Esophagus muscularis mucosa (tissue), 4 donors: ENCODE measurements at places on chromosomes 6 and 20.

GRCh38 chr6:13641315-13641714 lies 26.2 kb downstream of the NOL7 start:
- no peak overlapping the region for H3K27ac ChIP-seq
- no peaks in the 10 kb centered on the region for H3K4me1 ChIP-seq
- H3K4me3 ChIP-seq, result no peak overlapping the region
- H3K36me3 ChIP-seq, result peaks cover 78% of the 10 kb centered on the region
- H3K27me3 ChIP-seq, result no peaks in the 10 kb centered on the region

DNA sequence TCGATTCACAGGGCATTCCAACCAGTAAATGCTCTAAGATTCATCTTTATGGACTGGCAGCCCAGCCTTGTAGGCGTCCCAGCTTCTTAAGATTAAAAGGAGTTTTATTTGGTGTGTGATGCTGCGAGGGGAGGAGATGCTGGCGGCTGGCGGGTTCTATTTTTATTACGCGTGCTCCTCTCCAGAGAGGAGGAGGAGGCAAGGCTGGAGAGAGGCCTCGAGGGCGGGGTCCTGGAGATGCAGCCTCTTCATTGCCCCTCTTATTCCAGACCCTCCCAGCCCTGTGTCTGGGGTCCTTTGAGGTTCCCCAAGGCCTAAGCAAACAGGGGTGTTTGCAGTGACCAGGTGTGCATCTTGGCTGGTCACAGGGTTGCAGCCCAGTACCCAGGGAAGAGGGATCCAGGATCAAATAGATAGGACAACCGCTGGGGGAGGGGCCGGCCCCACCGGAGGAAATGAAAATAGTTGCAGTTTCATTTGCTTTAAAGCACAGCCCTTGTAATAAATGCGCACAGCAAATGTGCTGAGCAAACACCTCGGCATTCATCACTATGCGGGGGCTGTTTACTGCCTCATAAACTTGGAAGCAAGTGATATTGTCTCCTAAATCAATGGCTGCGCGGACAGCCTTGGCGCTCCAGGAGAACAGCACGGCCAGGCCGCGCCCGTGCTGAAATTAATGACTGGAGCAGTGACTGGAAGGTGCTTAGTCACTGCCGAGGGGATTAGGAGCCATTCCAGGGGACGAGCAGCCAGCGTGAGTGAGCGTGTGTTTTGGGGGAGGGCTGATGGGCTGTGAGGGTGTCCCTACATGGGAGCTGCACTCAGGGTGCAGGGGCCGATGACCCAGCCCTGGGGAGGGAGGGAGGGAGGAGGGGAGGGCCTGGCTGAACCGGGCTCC lies 83.0 kb downstream of the TMEM242 start:
- H3K4me1 ChIP-seq, result peaks cover 58% of the 10 kb centered on the region
- H3K4me3 ChIP-seq, result peak overlapping the region; percentile 53
- no peaks in the 10 kb centered on the region for H3K27me3 ChIP-seq
- DNase-seq, result peak; percentile 95
- no peaks in the 10 kb centered on the region for H3K36me3 ChIP-seq
- peak overlapping the region; percentile 87 for H3K27ac ChIP-seq

GRCh38 chr6:158698931-158699330 lies 49.1 kb downstream of the SYTL3 start:
- no peaks in the 10 kb centered on the region for H3K36me3 ChIP-seq
- H3K27ac ChIP-seq, result no peak overlapping the region
- H3K4me3 ChIP-seq, result no peak overlapping the region
- peaks cover 12% of the 10 kb centered on the region for H3K4me1 ChIP-seq
- DNase-seq, result no peak
- H3K27me3 ChIP-seq, result no peaks in the 10 kb centered on the region

- no peak for DNase-seq
- H3K4me1 ChIP-seq, result no peaks in the 10 kb centered on the region
- no peaks in the 10 kb centered on the region for H3K27me3 ChIP-seq
- H3K27ac ChIP-seq, result no peak overlapping the region
- H3K36me3 ChIP-seq, result no peaks in the 10 kb centered on the region
- no peak overlapping the region for H3K4me3 ChIP-seq
These were observed 22.2 kb downstream of the RWDD2A start for GRCh38 chr6:83215131-83216047.

DNA sequence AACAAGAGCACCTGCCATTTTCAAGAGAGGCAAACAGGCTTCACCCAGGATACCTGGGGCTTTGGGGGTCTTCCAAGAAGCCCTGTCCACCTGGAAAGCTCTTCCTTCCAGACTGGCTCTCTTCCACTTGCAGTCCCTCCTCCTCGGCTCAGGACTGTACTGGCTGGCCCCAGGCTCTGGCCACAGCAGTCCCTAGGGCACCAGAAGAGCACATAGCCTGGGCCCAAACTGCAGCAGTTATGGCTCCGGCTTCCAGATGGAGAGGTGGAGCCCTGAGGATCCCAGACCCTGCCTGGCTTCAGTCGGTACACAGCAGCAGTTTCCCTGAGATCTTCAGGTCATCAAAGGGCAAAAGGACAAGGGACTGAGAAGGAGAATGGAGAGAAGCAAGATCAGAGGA lies 1.6 kb upstream of the SLC35B2 start:
- no peak overlapping the region for H3K4me3 ChIP-seq
- no peak for DNase-seq
- no peak overlapping the region for H3K27ac ChIP-seq

- H3K4me1 ChIP-seq, result no peaks in the 10 kb centered on the region
- no peaks in the 10 kb centered on the region for H3K27me3 ChIP-seq
- no peak for DNase-seq
- no peaks in the 10 kb centered on the region for H3K36me3 ChIP-seq
These were observed 41.9 kb upstream of the BHLHE23 start for GRCh38 chr20:63048516-63049190.

DNA sequence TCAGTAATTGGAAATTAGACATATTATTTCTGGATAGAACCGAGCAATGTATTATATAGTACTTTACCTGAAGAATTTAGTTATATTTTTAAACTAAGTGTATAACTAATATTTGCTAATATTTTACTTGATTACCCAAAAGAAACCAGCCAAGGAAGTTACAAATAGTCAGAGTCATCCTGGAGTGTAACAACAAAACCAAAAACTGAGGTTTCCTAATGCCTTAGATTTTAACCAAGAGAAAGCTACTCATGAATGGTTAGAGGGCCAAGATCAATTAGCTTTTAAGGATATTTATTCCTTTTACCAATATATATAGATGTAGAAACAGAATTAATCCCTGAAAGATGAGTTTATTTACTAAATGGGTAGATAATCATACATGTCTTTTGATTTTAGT lies 26.0 kb downstream of the TAB2 start:
- H3K4me1 ChIP-seq, result peaks cover 26% of the 10 kb centered on the region
- H3K27ac ChIP-seq, result no peak overlapping the region
- H3K36me3 ChIP-seq, result no peaks in the 10 kb centered on the region
- H3K4me3 ChIP-seq, result no peak overlapping the region

DNA sequence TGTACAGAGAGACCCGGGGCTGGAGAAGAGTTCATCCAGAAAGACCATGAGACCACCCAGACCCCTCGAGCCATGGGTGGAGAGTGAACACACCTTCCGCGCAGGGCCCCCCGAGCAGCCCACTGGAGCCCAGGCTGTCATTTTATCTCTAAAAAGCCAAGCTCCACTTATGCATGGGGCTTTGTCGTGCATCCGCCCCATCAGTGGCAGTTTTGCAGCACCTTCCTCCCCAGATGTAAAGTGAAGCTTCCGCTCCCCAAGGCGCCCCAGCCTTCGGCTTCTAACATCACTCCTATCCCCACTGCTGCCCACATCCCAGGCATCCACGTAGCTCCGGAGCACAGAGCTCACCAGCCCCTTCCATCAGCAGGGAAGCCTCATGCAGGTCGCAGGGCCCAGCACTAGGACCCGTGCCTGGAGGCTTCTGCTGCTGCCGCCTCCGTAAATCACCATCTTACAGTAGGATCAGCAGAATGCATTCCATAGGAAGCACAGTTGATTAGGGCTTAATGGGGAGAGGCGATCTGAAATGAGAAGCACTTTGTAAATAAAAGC lies 301.1 kb downstream of the TAF4 start:
- H3K27ac ChIP-seq, result no peak overlapping the region
- H3K36me3 ChIP-seq, result no peaks in the 10 kb centered on the region
- H3K4me3 ChIP-seq, result no peak overlapping the region
- no peak for DNase-seq
- no peaks in the 10 kb centered on the region for H3K27me3 ChIP-seq

- H3K27me3 ChIP-seq, result no peaks in the 10 kb centered on the region
- peak overlapping the region; percentile 96 for H3K27ac ChIP-seq
- H3K4me3 ChIP-seq, result peak overlapping the region; percentile 99
These were observed 917 bp downstream of the C6orf120 start for GRCh38 chr6:169702840-169703246.

GRCh38 chr20:35903843-35904242 lies 50.5 kb downstream of the SCAND1 start:
- H3K36me3 ChIP-seq, result peaks cover 9% of the 10 kb centered on the region
- DNase-seq, result no peak
